ENCODE measurements at places on chromosomes 2 and 18.

GRCh38 chr2:7281231-7282201 lies 364.3 kb downstream of the RNF144A start:
- DNase-seq, result no peak

DNA sequence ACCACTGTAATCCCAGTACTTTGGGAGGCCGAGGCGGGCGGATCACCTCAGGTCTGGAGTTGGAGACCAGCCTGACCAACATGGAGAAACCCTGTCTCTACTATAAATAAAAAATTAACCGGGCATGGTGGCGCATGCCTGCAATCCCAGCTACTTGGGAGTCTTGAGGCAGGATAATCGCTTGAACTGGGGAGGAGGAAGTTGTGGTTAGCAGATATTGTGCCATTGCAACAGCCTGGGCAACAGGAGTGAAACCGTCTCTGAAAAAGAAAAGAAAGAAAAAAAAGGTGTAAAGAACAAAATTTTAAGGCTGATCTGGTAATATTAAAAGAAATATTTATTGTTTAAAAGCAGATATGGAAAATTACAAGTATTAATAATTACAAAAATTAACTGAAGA lies 29.7 kb downstream of the ZNF804A start:
- DNase-seq, result no peak

DNA sequence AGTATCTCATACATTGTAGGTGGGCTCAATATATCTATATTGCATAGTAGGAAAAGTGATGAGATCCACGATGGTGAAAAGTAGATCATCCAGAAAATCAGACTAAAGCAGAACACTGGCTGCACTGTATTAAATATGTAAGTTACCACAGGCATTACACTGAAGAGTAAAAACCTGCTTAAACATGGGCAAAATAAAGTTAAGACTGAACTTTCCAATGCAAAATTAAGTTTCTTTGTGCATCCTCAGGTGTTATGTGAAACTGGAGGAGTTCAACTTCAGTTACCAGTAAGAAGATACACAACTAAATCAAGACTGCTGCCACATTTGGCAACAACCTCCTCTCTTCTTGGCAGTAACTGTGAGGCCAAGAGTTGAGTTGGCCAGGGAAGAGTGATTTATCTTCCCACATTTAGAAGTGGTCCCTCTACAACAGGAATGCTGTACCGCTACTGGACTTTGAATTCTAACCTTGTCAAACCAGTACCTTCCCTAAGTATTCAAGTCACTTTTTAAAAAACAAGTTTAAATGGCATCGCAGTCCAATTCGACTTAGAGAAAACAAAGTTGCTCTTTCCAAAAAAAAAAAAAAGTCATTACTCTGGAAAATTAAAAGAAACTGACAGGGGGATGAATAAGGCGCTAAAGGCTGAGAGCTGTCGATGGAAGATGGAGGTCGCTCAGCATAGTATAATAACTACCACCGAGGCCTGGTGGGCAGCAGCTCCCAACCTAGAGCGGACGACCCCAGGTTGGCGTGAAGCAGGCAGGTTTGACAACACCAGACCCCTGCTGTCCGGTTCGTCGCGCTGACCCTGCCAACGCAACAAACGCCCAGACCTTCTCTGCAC lies 1.1 kb downstream of the MAP4K3 start:
- no peak for DNase-seq

DNA sequence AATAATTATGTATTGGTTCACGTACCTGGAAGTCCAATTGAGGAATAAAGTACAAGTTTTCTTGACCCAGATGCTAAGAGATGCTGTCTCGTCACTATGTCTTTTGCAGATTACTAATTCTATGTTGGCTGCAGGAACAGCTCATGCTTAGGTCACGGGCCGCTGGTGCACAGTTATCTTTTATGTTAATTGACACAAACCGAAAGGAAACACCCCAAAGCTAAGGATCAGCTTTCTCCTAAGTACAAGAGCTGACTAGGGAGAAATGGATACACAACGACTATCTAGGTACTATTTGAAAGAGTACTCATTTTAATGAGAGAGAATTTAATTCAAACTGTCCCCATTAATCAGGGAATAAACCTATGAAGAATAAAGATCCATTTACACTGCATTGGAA lies 217.7 kb upstream of the SLC35G4 start:
- DNase-seq, result no peak

DNA sequence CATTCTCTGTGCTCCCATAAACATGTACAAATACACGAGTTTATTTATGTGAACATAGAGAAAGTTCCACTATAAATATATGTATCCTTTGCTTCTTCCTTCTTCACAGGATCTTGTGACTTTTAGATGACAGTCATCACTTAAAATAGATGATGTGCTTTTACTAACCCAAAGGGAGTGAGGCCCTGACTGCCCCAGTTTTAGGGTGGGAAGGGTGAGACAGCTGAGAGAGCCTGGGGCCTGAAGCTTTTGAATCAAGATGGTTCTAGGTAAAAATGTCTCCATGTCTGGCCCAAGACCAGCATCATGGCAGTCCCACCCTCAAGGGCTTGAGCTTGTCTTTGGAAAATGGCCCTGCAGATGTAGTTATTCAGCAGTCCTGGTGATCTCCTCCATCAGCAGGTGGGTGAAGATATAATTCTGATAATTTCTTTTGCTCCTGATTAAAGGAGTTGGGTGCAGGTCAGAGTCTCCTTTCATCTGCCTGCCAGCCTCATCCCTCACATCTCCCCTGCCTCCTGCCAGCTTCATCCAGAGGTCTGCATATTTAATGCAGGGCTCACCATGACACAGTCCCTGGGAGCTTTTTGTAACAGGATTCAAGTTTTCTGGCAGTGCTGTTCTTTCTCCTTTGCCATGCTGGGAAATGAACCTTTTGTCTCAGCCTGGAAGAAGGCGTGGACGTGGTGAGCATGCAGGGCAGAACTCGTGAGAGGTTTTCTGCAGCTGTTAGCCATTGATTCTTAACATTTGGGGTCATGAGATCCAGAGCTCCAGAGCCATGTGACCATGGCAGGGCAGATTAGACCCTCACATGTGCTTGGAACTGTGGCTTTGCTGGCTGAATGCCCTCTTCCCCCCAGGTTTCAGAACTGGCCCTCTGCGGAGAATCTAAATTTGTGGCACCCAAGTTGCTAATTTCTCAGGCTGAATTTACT lies 2.7 kb downstream of the HRH4 start:
- DNase-seq, result no peak

DNA sequence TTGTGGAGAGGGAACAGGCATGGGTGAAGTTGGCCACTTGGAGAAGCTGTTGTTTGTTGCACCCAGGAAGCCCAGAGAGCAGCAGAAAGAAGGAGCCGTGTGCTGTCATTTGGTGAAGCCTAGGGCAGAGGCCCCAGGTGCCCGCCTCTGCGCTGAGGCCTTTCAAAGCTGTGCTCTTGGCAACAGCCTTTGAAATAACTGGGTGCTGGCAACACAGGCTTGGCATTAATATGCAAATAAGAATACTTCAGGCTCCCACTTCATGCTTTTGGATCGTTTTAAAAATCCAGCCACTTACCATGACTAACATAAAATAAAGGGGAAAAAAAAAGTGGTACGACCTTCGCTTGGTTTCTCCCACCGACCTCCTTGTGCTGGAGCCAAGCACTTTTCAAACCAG lies 41.1 kb downstream of the DHRS9 start:
- no peak for DNase-seq

- no peak for DNase-seq
These were observed 920.6 kb upstream of the PIK3C3 start for GRCh38 chr18:41034413-41034812.

- DNase-seq, result no peak
These were observed 55.1 kb downstream of the TNS1 start for GRCh38 chr2:217947383-217948350.

GRCh38 chr18:63147973-63148372 lies 171.6 kb downstream of the BCL2 start:
- DNase-seq, result no peak

GRCh38 chr2:76406134-76406855 lies 695.6 kb upstream of the GCFC2 start:
- no peak for DNase-seq

DNA sequence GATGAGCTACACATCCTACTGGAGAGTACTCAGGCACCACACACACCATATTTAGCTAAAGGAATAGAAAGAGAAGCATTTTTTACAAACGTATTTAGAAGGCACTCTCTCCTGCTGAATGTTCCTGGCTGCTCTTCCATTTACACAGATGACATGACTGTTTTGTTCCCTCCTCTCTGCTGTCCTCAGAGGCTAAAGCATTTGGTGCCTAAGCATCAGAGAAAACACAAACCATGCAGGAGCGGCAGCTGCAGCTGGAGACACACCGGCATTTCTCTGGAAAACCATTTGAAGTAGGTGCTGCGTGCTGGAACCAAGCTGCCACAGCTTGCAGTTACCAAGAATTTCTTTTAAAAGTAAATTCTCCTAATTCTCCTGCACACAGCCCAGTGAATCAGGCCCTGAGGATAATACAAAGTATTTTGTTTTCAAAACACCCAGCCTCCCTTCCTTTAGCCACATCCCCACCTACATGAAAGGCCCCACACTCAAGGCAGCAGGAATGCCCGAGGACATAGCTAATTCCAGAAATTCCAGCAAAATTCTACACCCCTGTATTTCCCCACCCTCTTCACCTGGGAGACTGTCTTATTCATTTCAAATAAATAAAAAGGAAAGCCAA lies 488.9 kb upstream of the SOX11 start:
- no peak for DNase-seq

GRCh38 chr2:162964513-162964912 lies 125.9 kb upstream of the KCNH7 start:
- DNase-seq, result no peak

DNA sequence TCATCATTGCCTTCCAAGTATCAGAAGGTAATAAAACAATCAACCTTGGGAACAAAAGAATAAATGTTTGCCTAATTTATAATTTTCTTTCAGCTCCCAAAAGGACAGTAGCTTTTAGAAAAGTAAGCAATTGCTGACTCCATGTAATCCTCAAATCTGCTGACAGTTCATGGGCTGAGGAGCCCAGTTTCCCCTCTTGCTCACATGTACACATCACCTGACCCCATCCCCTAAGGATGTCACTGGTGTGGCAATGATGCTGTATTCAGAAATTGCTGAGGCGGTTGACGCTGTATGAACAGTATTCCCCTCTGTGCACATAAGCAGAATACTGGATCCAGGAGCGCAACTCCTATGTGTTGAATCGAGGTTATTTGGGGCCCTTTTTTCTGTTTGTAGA lies 56.1 kb upstream of the LYPD1 start:
- DNase-seq, result no peak

GRCh38 chr2:174007010-174007409 lies 41.8 kb upstream of the SP3 start:
- no peak for DNase-seq

DNA sequence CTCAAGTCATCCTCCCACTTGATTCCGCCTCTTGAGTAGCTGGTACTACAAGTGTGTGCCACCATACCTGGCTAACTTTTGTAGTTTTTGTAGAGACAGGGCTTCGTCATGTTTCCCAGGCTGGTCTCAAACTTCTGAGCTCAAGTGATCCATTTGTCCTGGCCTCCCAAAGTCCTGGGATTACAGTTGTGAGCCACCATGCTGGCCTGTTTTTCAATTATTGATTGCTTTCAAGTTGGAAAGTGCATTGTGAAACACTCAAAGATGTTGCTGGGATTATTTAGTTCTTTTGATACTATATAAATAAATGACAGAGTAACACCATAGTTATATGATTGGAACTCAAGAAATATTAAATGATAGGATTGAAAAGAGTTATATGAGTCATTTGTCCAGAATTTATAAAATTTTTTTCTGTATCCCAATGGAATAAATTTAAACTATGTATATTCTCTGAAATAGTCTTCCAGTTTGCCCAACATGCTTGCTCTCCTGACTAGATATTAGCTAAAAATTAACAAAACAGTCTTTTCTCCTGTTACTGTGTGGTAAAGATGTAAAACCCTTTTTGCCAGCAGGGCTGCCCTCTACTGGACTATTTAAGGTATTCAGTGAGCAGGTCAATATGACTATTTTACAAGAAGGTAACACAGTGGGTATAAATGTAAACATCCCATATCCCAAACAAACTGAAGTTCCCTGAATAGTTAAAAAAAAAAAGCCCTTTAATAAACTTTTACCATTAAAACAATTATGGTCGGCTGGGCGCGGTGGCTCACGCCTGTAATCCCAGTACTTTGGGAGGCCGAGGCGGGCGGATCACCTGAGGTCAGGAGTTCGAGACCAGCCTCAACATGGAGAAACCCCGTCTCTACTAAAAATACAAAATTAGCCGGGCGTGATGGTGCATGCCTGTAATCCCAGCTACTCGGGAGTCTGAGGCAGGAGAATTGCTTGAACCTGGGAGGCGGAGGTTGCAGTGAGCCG lies 42.7 kb downstream of the ACSL3 start:
- no peak for DNase-seq

GRCh38 chr2:136376798-136377211 lies 258.9 kb upstream of the CXCR4 start:
- DNase-seq, result no peak

GRCh38 chr2:168208652-168209051 lies 38.7 kb downstream of the STK39 start:
- no peak for DNase-seq

DNA sequence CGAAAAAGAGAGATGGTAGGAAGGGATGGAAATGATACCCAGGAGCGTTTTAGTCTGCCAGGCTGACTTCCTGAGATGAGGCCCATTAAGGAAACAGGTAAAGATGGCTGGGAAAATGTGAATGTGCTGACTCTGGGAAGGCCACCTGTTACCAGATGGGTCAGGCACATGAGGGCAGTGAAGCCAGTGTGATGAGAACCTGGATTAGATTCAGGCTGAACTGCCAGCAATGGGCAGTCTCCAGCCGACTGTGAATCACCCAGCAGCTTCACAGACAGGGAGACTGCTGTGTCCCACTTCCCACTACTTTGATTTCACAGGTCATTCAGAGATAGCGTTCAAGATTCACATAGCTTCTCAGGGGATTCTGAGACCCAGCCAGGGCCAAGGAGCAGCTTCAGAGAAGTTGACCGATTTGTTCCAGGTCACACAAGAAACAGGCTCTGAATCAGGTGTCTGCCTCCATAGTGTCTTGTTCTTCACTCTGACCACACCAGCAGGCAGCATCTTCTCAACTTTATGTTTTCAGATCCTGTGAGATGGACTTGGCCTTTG lies 26.4 kb downstream of the CAPN13 start:
- no peak for DNase-seq

DNA sequence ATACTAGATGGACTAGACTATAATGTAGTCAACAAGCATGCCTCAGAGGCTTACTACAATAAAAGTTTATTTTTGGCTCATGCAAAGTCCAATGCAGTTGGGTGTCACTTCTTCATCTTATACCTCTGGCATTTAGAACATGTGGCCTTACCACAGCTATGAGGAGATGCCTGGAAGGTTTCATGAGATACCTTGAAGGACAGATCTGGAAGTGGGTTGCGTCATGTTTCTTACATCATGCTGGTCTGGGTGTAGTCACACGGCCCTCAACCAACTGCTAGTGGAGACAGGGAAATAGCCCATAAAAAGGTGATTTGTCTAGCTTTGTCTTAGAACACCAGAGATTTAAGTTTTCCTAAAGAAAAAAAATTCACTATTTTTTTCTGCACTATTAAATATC lies 91.7 kb upstream of the MMADHC start:
- no peak for DNase-seq

DNA sequence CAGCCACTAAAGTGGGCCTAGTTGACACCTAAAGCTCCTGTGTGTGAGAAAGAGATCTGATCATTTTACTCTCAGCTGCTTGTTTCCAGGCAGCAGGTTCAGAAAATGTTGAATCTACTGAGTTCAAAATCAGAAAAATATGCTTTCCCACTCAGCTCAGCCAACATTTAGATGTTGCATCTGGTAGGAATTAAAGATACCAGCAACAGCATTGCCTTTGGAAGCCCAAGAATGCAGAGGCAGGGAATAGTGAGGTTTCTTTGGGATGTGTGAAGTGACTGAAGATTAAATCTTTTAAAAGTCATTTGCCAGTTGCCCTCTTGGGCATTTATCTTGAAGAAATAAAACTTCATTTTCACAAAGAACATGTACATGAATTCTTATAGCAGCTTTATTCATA lies 33.9 kb upstream of the DOCK10 start:
- no peak for DNase-seq

Data from stimulated activated effector memory CD8-positive, alpha-beta T cell treated with anti-CD3 and anti-CD28 coated beads, Interleukin-12 subunit alpha, Interleukin-12 subunit beta, amount 100 ng/mL, for 72 hours (primary cell).